Progenitor cell of endocrine pancreas (in vitro differentiated cells): ENCODE measurements at places on chromosomes 11 and 22. TPM values are rescaled to one million over a fixed set of nuclear protein-coding genes. Genes with fewer than 3 reads are reported as not detected.
A peak's percentile ranks its signal among the peaks of the same experiment; 100 is the strongest.

DNA sequence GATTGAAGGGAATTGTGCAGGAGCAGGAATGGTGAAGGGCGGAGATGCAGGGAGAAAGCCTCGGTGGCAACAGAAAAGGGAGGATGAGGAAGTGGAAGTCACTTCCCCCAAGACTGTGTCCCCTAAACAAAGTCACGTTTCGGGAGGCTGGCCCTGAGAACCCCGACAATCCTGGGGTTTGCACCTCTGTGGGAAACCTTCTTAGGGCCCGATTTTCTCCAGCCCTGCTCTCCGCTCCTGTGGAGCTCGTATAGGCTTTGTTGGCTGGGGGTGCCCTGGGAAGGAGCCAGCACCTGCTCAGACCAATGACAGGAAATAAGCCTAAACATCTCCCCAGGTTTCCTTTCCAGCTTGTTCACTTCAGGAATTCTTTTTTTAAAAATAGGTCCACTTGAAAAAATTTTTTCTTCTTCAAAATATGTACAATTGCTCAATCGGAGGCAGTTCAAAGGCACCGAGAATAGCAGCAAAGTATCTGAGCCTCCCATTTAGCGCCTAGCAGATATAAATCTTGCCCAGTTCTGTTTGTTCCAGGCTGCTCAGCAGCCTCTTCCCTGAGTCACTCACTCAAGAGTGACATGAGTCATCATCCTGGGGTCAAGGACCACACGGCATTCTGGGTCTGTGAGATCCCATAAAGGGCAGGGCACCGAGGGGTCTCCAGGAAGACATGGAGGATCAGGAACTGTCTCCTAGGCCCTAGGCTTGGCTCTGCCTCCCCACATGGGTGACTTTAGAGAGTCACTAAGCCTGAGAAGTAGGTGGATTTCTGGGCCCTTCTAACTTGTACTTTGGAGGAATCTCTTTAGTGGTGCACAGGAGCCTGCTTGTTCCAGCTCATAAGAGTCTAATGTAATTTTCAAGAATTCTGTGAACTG lies 34.0 kb downstream of the IRAG1 start:
- DNase-seq = no peak

- no peak for DNase-seq
Measured at GRCh38 chr11:106714199-106714598, 304.1 kb downstream of the GUCY1A2 start.

- DNase-seq = no peak
Measured at GRCh38 chr11:102617466-102618008, 7.6 kb downstream of the MMP20 start.

- DNase-seq = no peak
Measured at GRCh38 chr11:125272821-125273220, 108.3 kb downstream of the PKNOX2 start.

- no peak for DNase-seq
Measured at GRCh38 chr11:18578975-18579598, 9.4 kb downstream of the UEVLD start.

DNA sequence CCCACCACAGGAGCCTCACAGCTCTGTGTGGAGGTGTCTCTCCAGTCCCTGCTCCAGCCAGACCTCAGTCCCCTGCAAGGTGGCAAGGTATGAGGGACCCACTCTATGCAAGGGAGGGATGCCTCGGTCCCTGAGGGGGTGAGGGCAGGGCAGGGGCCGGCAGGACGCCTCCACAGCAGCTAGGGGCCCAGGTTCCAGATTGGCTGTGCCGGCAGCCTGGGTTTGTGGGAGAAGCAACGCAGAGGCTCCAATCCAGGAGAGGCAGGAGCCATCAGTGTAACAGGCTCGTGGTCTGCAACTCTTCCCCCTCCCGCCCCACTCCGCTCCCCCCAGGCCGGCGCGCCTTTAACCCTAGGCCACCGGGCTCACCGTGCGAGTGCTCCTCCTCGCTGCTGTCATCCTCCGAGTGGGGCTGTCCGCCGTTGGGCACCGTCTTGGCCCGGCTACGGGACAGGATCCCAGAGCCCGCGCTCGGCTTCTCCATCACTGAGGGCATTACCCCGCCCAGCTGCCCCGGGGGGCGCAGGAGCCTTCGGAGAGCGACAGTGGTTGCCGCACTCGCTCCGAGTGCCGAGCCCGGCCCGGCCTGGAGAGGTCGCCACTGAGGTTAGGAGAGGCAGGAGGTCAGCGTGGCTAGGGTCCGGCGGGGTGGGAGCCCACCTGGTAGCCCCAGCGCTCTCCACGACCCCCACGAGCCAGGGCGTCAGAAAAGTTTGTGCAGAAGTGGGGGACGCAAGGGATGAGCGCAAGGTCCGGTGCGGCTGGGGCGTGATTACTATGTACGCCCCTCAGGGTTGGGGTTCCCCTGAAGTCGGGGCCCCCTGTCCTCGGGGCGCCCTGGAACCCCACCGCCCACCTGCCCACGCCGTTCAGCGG lies 765 bp downstream of the RCOR2 start:
- DNase-seq = peak; percentile 76

RGL4 gene
- 0.07 TPM in 1 of 2 replicates, not detected in the other for total RNA-seq

DDX25 gene
- 3.0 and 3.8 TPM in 2 replicates for total RNA-seq

KCNJ11 gene
- total RNA-seq = 8.1 and 10.4 TPM in 2 replicates

DNA sequence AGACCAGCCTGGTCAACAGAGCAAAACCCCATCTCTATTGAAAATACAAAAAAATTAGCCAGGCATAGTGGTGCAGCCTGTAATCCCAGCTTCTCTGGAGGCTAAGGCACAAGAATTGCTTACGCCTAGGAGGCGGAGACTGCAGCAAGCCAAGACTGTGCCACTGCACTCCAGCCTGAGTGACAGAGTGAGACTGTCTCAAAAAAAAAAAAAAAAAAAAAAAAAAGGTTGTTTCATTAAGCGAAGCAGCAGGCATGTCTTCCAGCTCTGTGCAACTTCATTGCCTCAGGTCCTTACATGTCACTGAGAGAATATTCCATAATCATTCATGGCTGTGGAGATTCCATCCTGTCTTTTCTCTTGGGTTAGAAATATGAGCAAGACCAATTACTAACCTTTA lies 16.9 kb downstream of the GAB2 start:
- DNase-seq = no peak

OR2AG2 gene
- total RNA-seq = 0.48 and 1.0 TPM in 2 replicates

GRCh38 chr22:35352214-35353111 lies 28.4 kb upstream of the HMOX1 start:
- DNase-seq = no peak

GRCh38 chr11:43789700-43790443 lies 90.8 kb upstream of the ALKBH3 start:
- DNase-seq = no peak

DNA sequence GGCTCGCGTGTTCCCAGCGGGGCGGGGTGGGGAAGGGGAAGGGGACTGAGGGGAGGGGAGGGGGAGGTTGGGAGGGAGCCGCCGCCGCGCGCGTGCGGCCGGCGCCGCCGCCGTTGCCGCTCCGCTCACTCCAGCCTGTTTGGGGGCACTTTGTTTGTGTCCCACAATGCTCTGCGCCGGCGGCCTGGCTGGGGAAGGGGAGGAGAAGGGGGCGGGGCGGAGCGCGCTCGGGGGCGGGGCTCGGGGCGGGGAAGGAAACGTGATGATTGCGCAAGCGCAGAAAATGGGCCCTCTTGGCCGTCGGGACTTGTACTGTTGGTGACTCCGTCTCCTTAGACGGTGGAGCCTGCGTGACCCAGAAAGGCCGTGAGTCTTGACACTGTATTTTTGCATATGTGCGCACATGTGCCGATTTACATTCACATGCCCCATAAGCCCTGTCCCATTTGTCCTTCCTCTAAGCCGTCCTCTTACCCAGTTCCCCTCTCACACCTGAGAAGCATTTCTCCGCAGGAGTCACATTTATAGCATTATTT lies at the start of gene ZBTB44:
Gene ZBTB44 (minus strand): TSS at position 168 of the 536 bp plus-strand sequence. CDS start 53,044 bp downstream, outside the sequence.
- peak; percentile 85 for DNase-seq

GRCh38 chr11:71444811-71445210 lies 3.4 kb downstream of the DHCR7 start:
- no peak for DNase-seq

TIGD3 gene
- total RNA-seq = 3.0 and 3.8 TPM in 2 replicates

- no peak for DNase-seq
Measured at GRCh38 chr22:22181341-22181850, 63.2 kb upstream of the VPREB1 start.

APOBEC3B gene
- total RNA-seq = 10.1 and 12.6 TPM in 2 replicates

SCUBE1 gene
- 4.5 and 9.1 TPM in 2 replicates for total RNA-seq

DNA sequence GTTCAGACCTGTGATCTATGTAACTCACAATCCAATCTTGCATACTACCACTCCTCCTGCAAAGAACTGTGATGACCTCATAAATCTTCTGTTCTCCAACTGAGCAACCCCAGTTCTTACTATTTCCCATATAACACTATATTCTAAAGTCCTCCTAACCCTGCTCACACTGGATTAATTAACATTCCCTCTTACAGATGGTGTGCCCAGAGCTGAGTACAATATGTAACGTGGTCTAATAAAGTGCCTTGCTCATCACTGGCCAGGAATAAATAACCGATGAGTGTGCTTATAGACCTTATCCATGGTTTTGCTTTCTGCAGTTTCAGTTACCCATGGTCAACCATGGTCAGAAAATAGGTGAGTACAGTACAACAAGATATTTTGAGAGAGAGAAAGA lies 28.6 kb downstream of the PRCP start:
- DNase-seq = no peak

DNA sequence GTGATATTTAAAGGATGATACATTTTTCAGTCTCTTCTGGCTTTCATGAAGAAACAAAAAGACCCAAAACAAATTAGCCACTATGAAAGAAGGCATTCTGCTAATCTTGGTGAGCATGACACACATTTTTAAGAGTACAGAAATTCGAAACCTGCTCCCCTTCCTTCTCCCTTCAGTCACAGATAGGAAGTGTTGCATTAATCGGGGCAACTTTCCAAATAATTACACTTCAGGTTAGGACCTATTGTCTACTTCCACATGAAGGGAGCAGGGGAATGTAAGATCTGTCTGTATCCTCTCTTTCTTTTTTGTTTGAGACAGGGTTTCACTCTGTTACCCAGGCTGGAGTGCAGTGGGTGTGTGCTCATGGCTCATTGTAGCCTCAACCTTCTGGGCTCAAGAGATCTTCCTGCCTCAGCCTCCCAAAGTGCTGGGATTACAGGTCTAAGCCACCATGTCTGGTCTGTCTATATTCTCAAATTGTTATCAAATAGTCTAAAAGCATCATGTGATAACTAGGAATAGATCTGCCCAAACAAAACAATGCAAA lies 45.8 kb downstream of the NCAM1 start:
- no peak for DNase-seq

- no peak for DNase-seq
Measured at GRCh38 chr11:79393362-79394043, 47.3 kb downstream of the TENM4 start.

GRCh38 chr22:17096071-17096470 lies 11.3 kb downstream of the IL17RA start:
- no peak for DNase-seq

P2RY2 gene
- total RNA-seq = 0.55 and 0.96 TPM in 2 replicates

FAM118A gene
- total RNA-seq = 122 and 131 TPM in 2 replicates

GRCh38 chr11:28038775-28039174 lies 69.2 kb downstream of the KIF18A start:
- no peak for DNase-seq

KRTAP5-7 gene
- total RNA-seq = 0.29 and 0.41 TPM in 2 replicates

GRCh38 chr11:113435190-113435968 lies 39.8 kb downstream of the DRD2 start:
- no peak for DNase-seq

DNA sequence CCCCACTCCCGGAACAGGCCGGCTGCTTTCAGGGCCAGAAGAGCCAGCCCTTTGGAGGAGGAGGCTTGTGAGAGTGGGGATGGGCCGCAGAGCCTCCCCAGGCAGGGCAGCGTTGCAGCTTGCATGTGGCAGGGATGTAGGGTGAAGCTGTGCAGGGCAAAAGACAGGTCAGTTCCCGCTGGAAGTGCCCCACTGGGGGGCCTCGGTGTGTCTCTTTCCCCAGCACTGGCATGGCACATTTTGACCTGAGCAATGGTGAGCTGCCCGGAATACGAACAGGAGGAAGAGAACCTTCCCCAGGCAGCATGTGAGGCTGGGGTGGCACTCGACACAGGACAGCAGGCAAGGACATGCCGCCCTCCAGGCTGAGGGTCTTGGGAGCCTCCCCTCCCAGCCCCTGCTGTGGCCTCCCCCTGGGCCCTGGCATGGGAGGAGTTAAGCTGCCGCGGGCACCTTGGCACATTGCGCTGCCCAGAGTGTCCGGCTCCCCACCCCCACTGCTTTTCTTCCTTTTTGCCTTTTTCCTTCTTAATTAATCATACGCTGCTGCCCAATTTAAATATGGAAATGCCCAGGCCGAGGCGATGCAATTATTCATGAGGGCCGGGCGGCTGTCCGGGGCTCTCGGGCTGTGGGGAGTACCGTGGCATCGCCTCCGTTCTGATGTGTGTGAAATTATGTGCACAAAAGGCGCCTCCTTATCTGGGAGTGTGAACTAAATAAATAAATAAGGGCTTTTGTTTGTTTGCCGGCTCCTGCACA lies 76.0 kb upstream of the WNT7B start:
- DNase-seq = no peak

MIOX gene
- 0.69 and 0.98 TPM in 2 replicates for total RNA-seq

GRCh38 chr22:20182365-20182764 lies 31.5 kb upstream of the CCDC188 start:
- DNase-seq = no peak

DNA sequence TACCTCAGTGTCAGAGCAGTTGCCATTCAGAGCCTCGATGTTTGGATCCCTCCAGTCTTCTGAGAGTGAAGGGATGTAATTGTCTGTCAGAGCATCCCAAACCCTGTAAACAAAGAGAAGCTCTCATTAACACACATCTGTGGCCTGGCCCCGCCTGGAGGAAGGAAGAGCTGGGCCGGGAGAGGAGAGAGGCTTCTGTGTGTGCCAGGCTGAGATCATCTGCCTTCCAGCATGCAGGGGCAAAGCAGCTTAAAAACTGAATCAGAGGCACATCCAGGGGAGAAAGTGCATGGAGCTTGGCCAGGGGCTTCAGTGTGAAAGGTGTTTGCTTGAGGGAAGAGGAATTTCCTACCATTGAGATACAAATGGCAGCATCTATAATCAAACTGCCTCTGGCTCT lies 14.5 kb downstream of the FEZ1 start:
- no peak for DNase-seq

- no peak for DNase-seq
Measured at GRCh38 chr11:6238902-6239301, at the start of gene CNGA4. CNGA4 (plus strand) TSS chr11:6239089; CDS start chr11:6239207, 118 bp downstream.

DNA sequence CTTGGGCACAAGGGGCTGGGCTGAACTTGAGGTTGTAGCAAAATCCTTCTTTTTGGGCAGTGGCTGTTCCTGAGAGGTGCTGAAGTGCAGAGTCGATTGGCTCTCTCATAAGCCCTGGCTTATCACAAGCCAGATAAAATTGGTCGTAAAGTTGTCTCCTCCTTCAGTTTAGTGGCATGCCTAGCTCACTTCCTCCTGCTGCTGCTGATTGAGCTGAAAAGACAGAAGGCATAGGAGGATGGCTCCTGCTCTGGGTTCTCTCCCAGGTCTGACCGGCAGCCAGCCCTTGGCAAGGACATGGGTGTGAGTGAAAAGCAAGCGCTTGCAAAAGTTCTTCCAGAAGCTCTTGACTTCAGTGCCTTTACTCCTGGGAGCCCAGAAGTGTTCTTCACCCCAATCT lies 83.9 kb downstream of the LDLRAD3 start:
- no peak for DNase-seq

DNA sequence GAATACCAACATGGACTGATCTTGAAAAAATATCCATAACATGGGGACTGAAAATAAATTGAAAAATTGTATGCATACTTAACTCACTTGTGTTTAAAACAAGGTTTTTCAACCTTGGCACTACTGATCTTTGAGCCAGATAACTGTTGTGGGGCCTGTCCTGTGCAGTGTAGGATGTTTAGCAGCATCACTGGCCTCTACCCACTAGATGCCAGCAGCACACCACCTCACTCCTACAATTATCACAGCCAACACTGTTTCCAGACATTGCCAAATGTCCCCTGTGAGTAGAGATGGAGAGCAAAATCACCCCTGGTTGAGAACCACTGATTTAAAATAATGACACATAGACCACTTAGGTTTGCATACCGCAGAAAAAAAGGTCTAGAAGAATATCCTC lies 45.0 kb upstream of the SLC1A2 start:
- DNase-seq = no peak
